HT-29 (cell line): ENCODE measurements at places on chromosomes 1 and 21. TPM values are rescaled to one million over a fixed set of nuclear protein-coding genes. Genes with fewer than 3 reads are reported as not detected.

THEM5 gene
- total RNA-seq = not detected in 2 replicates

TDRKH gene
- total RNA-seq = 6.8 and 9.3 TPM in 2 replicates

DNA sequence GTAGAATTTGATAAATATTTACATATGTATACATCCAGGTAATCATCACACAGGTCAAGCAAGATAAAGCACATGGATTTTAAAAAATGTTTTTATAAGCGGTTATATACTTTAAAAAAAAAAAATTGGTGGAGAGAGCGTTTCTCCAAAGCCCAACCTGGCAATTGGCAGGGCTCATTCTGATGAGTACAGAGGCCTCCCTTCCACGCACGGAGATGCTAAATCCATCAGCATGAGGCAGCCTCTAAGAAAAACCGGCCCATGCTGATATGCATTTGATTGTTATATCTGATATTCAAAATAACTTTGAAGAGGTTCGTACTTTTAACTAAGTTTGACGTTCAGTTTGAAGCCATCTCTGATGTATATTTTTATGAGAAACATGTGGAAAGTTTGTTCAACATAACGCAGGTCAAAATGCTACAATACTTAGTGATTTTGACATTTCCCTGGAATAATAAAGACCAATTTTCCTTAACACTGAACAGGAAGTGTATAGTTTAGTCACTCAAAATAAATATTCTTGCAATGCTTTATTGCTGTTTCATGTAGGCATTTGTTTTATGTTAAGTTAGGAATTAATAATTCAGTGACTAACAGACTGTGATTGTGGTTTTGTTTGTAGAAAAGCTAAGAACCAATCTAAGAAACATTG is 151.7 kb downstream of the NR5A2 start:
- DNase-seq = no peak

- DNase-seq = no peak
Observed at GRCh38 chr1:41559331-41559730, 74.8 kb upstream of the EDN2 start.

DNA sequence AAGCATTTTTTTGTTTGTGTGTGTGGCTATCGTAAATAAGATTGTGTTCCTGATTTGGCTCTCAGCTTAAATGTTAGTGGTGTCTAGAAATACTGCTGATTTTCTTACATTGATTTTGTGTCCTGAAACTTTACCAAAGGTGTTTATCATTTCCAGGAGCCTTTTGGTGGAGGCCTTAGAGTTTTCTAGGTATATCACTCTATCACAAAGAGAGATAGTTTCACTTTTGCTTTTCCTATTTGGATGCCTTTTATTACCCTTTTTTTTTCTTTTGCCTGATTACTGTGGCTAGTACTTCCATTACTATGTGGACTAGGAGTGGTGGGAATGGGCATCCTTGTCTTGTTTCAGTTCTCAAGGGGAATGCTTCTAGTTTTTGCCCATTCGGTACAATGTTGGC is 109.6 kb downstream of the S1PR1 start:
- DNase-seq = no peak

DNA sequence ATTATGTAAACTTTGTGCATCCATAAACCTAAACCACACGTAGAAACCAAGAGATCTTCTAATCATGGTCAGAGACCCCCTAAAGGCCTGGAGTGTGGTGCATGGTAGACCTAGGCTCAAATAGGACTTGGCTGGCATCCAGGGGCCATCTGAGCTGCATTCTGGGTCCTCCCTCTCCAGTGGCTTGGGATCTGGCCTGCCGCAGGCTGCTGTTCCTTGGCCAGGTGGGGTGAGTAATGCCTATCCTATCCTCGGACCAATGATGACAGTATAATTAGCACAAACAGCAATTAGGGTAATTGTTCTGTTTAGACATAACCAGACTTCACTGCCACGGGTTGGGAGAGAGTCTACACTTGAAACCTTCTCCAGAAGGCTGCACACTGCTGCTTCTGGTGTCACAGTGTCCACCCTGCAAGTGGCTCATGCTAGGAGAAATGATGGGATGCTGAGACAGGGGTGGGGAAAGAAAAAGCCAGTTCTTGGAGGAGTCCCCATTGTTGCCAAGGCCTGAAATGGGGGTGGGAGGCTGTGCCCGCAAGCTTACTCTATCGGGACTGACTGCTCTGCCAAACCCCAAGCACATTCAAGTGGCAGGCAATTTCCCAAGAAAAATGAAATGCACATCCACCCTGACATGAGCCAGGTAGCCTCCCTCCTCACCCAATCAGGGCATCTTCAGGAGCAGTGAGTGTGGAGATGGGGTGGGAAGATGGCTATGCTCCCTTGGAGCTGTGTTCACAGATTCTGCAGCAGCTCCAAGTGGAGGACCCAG is 12.5 kb upstream of the PKP1 start:
- DNase-seq = no peak

DNA sequence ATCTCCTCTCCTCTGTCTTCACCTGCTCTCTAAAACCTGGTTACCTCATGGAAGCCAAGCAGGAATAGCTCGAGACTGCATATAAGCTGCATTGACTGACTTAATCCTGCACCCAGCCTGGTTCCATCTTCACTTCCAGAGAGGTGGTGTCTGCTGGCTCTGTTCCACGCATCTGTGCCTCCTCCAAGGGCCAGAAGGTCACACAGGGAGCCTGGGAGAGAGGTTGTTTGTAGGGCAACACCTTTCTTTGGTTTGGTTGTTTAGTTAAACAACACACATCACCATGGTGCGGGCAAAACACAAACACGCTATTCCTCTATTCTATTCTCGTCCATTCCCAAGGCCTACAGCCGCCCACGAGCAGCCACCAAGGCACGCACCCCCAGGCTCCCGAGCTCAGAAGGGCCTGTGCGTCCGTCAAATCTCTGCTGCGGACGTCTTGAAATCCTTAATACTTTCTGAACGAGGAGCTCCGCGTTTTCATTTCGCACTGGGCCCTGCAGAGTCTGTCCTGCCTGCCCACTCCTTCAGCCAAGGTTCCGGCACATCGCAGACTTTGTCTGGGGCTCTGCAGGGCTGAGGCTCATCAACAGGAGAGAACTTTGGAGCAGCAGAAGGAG is 116.2 kb downstream of the RIPK4 start:
- no peak for DNase-seq
